MV-4-11 (cell line): ENCODE measurements at places on chromosomes 7 and 10.

DNA sequence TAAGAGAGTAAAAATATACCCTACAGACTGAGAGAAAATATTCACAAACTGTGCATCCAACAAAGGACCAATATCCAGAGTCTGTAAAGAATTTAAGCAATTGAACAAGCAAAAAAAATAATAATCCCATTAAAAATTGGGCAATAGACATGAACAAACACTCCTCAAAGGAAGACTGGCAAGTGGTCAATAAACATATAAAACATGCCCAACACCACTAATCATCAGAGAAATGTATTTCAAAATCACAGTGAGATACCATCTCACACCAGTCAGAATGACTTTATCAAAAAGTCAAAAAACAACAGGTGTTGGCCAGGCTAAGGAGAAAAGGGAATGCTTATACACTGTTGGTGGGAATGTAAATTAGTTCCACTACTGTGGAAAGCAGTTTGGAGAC, 21.9 kb upstream of the ZNF804B start:
- no peak for DNase-seq

- no peak for DNase-seq
These were observed 692 bp downstream of the NEURL1 start for GRCh38 chr10:103493916-103494877.

DNA sequence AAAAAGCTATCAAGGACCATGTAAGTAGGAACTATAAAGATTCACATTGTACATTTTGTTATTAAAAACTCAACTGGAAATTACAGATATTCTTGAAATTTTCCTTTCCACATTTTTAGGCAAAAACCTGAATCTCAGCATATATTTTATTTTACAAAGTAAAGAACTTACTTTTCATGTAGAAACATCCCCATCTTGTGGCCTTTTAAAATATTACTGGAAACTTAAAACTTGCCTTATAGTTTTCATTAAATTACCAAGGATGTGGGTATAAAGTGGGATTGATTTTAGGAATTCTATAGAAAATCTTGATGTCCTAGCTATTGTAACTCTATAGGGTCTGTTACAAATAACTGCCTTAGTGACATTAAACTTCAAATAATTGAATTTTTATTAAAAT, 10.6 kb downstream of the DBF4 start:
- peak; percentile 19 for DNase-seq

DNA sequence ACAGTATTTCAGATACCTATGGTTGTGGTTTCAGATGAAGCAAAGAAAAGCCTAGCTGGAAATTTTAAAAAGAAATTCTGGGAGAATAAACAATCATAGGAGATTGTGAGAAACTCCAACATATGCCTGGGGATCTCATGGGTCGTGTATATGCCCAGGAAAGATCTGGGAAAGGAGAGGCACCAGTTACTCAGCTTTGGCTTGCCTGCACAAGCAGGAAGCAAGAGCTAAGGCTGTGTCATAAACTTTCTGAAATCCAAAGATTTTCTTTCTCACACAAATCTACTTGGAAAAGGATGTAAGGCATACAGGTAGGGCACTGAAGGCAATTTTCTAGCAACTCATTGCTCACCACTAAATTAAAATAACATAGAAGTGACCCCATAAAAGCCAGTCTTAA, 373.6 kb downstream of the CDC14C start:
- no peak for DNase-seq
